ENCODE measurements at places on chromosomes 11 and 22. TPM values are rescaled to one million over a fixed set of nuclear protein-coding genes. Genes with fewer than 3 reads are reported as not detected.

The OLFML1 gene
- not detected for total RNA-seq

The EXPH5 gene
- total RNA-seq: 0.44 TPM

DNA sequence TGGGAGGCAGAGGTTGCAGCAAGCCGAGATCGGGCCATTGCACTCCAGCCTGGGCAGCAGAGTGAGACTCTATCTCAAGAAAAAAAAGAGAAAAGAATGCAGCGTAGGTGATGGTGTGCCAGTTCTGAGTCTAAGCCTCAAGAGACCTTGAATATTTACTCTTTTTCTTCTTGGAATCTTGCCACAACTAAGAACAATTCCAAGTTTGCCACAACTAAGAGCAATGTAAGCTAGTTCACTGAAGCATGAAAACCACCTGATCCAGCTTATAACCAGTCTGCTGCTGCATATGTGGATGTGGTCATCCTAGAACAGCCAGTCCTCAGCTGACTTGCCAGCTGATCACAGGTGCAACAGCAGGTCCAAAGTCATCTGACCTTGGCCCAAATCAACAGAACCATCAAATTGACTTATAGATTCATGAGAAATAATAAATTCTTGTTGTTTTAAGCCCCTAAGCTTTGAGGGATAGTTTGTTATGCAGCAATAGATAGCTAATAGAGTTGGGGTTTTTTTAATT lies 25.4 kb upstream of the SEZ6L start:
- DNase-seq: no peak

DNA sequence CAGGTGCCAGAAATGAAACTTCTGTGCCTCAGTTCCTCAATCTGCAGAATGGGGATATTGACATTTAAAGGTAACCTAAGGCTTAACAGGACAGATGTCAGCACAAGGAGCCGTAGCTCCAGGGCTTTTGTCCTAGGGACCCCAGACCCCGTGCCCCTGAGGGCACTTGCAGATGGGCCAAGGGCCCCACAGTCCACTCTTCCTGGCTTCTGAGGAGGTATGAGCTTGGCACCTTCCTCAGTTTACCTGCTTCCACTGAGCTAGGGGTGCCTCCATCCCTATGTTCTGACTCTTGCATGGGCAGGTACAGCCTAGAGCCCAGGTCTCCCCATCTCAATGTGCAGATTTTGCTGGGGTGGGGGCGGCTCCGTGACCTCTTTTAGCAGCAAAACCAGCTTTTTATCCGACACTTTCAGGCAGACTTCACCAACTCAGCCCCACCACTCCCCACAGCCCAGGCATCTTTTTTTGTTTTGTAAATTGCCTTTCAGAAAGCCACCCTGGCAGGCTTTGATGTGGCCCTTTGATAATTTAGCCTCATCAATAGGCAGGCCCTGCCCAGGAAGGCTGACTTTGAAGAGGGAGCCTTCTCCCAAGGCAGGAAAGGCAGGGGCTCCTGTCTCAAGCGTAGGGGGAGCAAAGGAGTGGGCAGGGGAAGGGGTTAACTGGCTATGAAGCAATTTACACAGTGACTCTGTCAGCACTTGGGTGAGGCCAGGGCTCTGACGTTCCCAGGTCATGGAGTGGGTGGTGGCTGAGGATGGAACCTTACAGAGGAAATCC lies 23.7 kb upstream of the FGF3 start:
- DNase-seq: no peak

- no peak for DNase-seq
These were observed 31.0 kb downstream of the DDIAS start for GRCh38 chr11:82932564-82932963.
